ENCODE measurements at places on chromosomes 11 and 22.

GRCh38 chr22:31630331-31631329 lies 31.4 kb downstream of the PISD start:
- DNase-seq: peak; percentile 92

GRCh38 chr11:47523490-47524225 lies 29.3 kb downstream of the CELF1 start:
- peak; percentile 19 for DNase-seq

GRCh38 chr11:32635819-32636218 lies 52.2 kb downstream of the EIF3M start:
- DNase-seq: no peak

DNA sequence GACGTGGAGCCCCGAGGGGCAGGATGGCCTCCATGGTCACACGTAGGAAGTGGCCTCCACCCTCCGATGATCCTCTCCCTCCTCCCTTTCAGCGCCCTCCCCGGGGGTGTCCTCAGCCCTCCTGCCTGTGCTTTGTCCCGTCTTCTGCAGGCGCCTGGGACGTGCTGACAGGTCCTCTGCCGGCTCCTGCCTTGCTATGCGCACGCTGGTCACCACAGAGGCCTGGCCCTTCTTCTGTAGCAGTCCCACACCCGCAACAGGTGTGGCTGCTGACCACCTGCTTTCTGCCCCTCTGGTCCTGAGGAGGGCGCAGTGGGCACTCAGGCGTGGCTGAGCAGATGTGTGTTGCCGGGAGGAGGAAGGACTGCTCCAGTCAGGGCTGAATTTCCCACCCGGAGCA lies 27.7 kb upstream of the PPP6R3 start:
- DNase-seq: no peak

DNA sequence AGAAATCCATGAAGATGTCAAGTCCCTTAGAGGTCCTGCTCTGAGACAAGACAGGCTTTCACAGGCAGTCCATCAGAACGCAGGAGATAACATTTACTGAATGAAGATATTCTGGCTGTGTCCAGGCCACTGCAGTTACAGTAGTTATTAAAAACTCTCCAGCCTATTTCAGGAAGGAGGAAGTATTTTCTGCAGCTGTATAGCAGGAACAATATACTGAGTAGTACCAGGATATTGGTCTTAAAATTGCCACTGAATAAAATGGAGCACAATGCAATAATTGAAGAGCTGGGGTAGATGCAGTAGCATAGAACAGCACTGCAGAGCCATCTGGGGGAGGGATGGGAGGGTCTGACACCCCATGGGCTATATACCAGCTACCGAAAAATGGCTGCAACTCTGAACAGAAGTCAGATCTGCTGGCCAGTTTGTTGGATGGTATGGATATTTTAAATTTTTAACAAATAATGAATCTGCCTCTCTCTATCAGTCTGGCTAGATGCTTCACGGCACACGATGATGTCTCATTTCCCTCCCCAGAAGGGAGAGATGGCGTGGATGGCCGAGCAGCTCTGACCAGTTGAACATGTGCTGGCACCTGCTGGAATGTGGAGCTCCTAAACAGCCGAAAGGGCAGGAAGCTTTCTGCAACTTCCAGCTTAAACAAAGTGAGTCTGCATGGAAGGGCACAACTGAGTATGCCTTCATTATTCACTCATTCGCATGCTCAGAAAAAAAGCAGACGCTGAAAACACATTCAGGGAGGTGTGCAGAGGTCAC lies 342.1 kb upstream of the SYN3 start:
- DNase-seq: no peak

DNA sequence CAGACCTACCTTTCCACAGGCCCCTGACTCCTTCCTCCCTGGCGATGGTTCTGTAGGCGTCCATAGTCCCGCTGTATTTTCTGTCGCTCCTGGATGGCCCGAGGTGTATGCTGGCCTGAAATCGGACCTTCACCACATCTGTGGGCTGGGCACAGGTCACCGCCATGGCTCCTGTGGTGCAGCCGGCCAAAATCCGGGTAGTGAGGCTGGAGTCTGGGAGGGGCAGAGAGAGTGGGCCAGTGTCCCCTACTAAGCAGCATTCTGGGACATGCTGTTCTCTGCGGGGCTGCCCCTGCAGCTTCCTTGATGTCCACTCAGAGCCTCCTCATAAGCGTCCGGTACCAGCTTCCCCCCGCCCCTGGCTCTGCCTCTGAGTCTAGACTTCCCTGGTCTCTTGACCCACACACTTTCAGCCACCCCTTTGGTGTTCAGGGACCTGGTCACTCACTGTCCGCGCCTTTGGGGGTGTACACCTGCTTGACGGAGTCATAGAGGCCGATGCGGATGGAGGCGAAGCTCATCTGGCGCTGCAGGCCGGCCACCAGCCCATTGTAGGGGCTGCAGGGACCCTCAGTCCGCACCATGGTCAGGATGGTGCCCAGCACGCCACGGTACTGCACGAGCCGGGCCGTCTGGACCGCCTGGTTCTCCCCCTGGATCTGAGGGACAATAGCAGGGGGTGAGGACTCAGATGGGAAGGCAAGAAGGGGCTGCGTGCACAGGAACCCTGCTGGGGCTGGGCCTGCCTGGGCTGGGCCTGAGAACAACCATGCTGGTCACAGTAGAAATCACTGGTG lies 3.0 kb downstream of the UCP3 start:
- peak; percentile 33 for DNase-seq

- DNase-seq: no peak
These were observed 205.3 kb upstream of the B3GAT1 start for GRCh38 chr11:134617360-134617759.

- no peak for DNase-seq
These were observed 239.5 kb downstream of the BUD13 start for GRCh38 chr11:116533186-116533825.

- DNase-seq: no peak
These were observed 304.1 kb upstream of the ANO5 start for GRCh38 chr11:21888814-21889213.

GRCh38 chr11:3353066-3353465 lies 25.9 kb downstream of the ZNF195 start:
- DNase-seq: no peak

DNA sequence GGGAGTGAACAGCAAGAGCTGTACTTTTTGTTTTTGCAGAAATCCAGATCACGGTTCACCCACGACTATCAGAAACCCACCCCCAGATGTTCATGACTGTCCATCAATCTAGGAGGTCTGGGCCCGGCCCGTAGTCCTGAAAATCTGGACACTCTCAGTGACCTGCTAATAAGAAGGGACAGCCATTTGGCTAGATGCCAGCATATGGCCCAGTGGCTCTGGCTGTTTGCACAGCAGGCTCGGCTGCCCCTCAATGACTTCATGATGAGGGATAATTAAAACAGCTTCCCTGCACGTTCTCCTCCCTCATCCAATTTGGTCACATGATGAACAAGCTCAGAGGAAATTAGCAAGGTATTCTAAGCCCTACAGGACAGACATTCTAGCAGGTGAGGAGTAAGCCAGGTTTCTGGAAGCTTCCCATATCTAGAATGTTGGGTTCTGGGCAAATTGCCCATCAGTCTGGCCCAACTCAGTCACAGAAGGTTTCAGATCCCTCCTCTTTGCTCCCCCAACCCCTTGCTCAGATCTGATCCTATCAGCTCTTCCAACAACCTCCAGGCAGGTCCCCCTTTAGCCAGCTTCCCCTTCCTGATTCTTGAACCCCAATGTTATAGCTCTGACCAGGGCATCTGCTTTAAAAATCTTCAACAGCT lies 397.3 kb downstream of the SHANK2 start:
- no peak for DNase-seq

DNA sequence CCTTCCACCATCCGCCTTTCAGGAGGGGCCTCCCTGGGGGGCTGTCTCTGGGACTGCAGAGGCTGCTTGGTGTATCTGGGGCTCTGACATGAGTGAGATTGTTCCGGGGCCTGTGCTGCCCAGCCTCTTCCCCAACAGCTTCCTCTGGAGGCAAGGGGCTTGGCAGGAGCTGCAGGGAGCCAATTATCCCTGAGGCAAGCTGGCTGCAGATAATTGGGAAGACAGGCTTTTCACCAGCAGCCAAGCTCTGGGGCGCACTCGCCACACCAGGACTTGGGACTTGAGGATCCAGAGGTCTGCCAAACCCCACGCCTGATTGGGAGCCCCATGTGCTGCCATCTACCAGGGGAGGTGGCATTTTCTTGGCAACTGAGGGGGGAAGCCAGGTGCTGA lies 15.6 kb upstream of the RTN4R start:
- no peak for DNase-seq

- DNase-seq: no peak
These were observed 16.1 kb downstream of the XRRA1 start for GRCh38 chr11:74932797-74933196.

DNA sequence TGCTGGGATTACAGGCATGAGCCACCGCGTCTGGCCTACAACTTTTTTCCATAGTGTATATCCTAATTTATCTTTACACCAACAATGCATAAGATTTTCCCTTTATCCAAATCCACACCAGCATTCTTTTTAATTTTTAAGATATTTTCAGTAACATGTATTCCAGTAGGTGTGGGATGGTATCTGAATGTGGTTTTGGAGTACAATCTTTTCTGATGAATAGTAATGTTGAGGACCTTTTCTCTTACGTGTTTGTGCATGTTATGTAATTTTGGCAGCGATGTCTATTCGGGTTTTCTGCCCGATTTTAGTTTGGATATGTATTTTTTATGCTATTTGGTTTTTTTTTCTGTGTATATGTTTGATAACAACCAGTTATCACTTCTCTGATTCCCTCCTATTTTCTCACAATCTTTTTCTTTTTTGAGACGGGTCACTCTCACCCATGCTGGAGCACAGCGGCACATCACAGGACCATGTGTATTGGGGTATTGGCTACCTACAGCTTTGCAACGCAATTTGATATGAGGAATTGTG lies 114.6 kb upstream of the GRK3 start:
- no peak for DNase-seq

GRCh38 chr11:116697011-116697410 lies 75.8 kb downstream of the BUD13 start:
- DNase-seq: no peak

DNA sequence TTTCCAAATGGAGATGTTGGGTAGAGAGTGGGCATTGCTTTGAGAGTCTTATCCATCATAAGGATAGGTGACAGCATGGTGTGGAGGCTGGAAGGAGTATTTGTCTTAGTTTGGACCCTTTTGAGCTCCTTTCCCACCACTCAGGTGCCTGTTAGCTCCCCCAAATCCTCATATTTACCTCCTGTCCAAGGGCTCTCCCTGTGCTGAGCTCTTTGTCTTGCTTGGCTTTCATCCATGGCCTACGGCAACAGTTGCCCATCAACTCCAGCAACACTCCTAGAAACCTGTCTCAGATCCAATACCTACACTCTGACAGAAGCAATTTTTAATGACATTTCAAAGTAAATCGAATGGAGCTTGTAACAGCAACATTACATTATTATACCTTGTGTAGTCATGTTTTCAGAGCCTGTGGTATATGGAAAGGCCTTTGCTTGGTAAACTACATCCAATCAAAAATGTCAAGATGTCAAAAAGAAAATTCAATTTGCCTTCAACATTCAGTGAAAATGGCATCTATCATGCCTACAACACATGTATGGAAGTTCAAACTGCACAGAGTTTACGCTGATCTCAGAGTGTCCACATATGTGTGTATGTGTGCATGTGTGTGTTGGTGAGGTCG lies 49.4 kb upstream of the CCDC90B start:
- no peak for DNase-seq

GRCh38 chr22:29096736-29097669 lies 24.2 kb downstream of the KREMEN1 start:
- peak; percentile 39 for DNase-seq

- DNase-seq: no peak
These were observed 87.4 kb upstream of the CLDN5 start for GRCh38 chr22:19611590-19611989.

DNA sequence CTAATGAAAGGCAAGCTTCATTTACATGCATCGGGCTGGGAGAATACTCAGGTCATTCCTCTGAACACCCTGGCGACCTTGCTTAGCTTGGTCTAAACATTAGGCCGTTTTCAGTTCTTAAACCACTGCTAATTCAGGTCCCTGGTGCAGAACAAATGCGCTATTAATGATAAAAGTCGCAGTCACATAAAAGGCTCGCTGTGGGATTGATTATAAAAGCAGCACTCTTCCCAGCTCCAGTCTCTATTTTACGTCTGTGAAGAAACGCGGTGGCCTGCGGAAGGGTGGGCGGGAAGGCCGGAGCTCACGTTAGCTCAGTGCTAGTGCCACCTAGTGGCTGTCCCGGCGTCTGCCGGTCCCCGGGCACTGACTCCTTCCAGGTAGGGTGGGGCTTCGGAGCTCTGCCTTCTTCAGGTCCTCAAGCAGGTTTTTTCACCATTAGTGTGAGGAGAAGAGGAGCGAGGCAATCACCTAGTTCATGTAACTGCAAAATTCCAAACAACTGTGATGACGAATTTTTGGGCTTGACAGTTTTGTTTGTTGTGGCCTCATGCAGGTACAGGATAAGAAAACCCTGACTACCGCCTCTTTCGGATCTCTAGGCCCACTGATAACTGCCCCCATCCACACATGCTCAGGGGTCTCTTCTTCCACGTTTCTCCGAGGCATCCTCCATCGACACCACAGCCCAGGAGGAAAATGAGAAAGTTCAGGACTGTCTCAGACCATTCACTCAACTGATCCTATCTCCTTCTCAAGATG lies 66.5 kb upstream of the CLMP start:
- peak; percentile 91 for DNase-seq

DNA sequence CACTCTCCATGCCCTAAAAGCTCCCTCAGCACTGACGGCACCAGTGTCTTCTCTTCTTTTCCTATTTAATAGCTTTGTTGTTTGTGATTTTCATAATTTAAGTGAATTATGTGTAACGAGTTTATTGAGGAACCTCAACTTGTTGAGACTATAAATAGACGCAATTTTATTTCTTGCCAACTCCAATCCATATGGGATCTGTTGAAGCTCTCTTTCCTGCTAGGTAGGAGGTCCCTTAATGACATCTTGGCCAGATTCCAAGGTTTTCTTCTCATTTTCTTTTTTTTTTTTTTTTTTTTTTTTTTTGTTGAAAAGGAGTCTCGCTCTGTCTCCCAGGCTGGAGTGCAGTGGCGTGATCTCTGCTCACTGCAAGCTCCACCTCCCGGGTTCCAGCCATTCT lies 14.2 kb downstream of the RTL6 start:
- DNase-seq: no peak

DNA sequence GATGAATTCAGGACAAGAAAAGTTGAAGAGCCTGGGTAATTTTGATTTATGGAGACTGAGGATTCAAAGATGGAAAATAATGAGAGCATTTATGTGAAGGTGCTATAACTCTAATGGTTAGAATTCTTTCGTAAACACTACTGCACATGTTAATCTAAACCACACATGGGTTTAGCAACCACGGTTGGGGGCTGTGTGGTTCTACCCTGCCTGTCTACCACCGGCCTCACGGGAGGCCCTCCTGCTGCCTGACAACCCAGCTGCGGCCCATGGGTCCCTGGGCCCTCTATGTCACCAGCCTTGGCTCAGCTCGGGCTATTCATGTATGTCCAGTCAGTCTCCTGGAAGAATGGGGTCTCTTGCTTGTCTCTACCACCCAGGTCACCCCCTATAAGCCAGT lies 68.5 kb upstream of the ARFGAP3 start:
- no peak for DNase-seq
